ENCODE measurements at places on chromosomes 6 and 20. TPM values are rescaled to one million over a fixed set of nuclear protein-coding genes. Genes with fewer than 3 reads are reported as not detected.

- H3K4me1 ChIP-seq = no peaks in the 10 kb centered on the region
- no peaks in the 10 kb centered on the region for H3K36me3 ChIP-seq
- no peak overlapping the region for H3K4me3 ChIP-seq
- H3K27ac ChIP-seq = no peak overlapping the region
- no peaks in the 10 kb centered on the region for H3K27me3 ChIP-seq
Measured at GRCh38 chr6:154284313-154284853, 72.2 kb downstream of the IPCEF1 start.

DNA sequence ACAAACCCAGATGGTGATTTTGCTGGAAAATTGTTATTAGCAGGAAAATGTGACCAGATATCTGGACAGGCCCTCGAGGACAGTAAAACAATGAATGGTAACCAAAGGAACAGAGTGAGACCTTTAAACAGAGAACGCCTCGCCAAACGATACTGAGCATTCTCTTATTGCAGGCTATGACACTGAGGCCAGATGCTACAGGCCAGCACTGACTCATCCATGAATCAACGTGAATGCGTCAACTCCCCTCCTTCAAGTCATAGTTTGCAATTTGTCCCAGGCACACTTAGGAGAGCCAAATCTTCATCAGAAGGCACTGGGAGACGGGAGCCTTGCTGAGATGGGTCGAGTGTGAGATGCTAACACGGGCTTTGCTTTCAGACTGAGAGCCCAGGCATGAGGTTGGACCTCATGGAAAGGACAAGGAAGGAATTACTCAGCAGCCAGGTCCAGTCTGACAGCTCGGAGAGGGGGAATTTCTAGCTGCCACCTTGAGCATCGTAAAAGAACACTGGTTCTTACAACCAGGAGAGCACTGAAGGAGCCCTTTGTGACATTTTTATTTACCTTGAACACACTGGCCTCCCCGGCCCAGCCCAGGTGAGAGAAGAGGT is 60.7 kb downstream of the BMP7 start:
- H3K27me3 ChIP-seq = no peaks in the 10 kb centered on the region
- H3K4me3 ChIP-seq = no peak overlapping the region
- H3K36me3 ChIP-seq = no peaks in the 10 kb centered on the region
- DNase-seq = no peak
- H3K27ac ChIP-seq = no peak overlapping the region
- H3K4me1 ChIP-seq = peaks cover 6% of the 10 kb centered on the region

ARMH2 gene
- not detected for total RNA-seq

DNA sequence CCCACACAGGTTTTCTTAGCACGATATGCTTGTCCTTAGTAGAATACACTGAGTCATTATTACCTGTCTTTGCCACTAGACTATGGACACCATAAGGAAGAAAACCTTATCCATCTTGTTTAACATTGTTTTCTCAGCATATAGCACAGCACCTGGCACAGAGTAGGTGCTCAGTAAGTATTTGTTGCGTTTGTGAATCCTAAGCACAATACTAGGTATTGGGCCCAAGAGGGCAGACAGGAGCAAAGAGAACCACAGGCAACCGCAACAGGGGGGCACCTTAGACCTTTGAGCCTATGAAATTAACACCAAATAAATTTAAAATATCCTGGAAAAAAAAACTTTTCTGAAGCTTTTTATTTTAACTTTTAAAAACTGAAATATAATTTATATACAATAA is 3.7 kb upstream of the NCOA6 start:
- no peaks in the 10 kb centered on the region for H3K36me3 ChIP-seq
- H3K27me3 ChIP-seq = no peaks in the 10 kb centered on the region
- H3K4me1 ChIP-seq = no peaks in the 10 kb centered on the region
- H3K27ac ChIP-seq = no peak overlapping the region

CYP21A2 gene
- 0.22 TPM for total RNA-seq

AGPAT4 gene
- total RNA-seq = 23.8 TPM

CLPSL1 gene
- not detected for total RNA-seq

TMEM200A gene
- total RNA-seq = 12.9 TPM

DNA sequence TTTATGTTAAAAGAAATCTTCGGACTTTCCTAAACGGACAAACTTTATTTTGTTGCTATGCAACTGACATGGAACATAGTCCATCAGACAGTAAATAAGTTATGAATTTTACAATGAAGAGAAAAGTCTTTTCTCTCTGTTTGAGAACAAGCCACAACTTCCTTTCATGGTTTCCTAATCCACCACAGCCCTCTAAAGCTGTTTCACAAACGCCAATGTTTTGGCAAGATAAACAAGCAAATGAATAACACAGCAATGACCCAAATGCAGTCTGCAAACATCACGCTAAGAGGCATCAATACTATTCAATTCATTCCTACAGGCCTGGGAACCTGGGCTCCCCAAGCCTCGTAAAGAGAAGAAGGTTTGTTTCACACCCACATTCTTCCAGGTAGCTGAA is 60.4 kb downstream of the HAO1 start:
- no peak for DNase-seq
- no peaks in the 10 kb centered on the region for H3K4me1 ChIP-seq
- no peaks in the 10 kb centered on the region for H3K36me3 ChIP-seq
- no peak overlapping the region for H3K27ac ChIP-seq
- no peak overlapping the region for H3K4me3 ChIP-seq
- H3K27me3 ChIP-seq = no peaks in the 10 kb centered on the region

TP53RK gene
- total RNA-seq = 16.3 TPM

GRCh38 chr6:125445054-125445453 is 143.3 kb upstream of the HDDC2 start:
- no peaks in the 10 kb centered on the region for H3K36me3 ChIP-seq
- no peak overlapping the region for H3K27ac ChIP-seq
- no peaks in the 10 kb centered on the region for H3K27me3 ChIP-seq
- DNase-seq = no peak
- H3K4me3 ChIP-seq = no peak overlapping the region

DNA sequence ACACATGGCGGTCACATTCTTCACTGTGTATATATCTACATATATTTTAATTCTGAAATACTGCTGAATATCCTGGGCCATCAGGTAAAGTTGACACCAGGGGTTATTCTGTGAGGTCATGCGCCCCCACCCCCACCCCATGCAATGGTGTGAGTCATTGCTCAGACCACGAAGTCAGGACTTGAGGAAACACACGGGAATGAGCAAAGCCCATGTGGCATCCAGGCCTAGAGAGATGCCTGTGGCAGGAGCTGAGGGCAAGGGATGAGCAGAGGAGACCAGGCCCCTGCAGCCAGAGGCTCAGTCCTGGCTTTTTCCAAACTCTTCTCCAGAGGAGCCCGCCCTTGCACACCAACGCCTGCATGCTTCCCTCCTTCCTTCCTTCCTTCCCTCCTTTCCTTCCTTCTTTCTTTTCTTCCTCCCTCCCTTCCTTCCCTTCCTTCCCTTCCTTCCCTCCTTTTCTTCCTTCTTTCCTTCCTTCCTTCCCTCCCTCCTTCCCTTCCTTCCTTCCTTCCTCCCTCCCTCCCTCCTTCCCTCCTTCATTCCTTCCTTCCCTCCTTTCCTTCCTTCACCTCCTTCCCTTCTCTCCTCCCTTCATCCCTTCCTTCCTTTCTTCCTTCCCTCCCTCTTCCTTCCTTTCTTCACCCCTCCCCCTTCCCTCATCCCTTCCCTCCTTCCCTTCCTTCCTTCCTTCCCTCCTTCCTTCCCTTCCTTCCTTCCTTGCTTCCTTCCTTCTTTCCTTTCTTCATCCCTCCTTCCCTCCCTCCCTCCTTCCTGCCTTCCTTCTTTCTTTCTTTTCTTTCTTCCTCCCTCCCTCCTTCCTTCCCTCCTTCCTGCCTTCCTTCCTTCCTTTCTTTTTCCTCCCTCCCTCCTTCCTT is 72.0 kb upstream of the INSM1 start:
- H3K4me3 ChIP-seq = no peak overlapping the region
- H3K36me3 ChIP-seq = no peaks in the 10 kb centered on the region

DNA sequence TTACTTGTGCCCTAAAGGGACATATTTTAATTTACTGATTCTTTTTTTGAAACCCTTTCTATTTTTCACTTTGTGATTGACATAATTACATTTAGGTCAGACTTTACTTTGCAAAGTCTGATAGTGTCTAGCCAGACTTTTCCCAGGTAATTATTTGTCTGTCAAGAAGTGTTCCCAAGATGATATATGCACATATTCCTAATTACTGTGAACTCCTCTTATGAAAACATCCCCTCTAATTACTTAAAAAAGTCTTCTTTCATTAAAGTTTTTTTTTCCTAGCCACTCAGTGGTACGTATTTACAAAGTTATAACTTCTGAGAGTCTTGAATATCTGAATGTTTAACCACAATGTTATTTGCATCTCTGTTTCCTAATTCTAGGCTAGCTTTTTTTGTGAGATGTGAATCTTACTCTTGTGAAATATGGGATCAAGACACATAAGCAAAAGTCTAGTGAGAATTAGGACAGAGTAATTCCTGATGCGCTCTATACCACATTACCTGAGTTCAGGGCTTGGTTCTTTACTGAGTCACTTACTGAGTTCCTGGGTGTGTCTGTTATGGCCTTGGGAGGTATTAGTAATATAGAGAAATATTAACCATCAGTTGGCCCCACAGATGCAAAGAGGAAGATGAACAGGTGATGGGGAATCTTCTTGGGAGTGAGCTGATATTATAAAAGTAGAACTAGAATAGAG is 27.9 kb downstream of the FAM83B start:
- no peaks in the 10 kb centered on the region for H3K27me3 ChIP-seq
- H3K4me3 ChIP-seq = no peak overlapping the region
- no peak overlapping the region for H3K27ac ChIP-seq
- DNase-seq = no peak
- H3K4me1 ChIP-seq = no peaks in the 10 kb centered on the region
- H3K36me3 ChIP-seq = no peaks in the 10 kb centered on the region

ACOT13 gene
- total RNA-seq = 40.6 TPM

PTPN1 gene
- total RNA-seq = 32.1 TPM

- H3K27me3 ChIP-seq = no peaks in the 10 kb centered on the region
- DNase-seq = no peak
- no peaks in the 10 kb centered on the region for H3K36me3 ChIP-seq
- H3K27ac ChIP-seq = no peak overlapping the region
- peaks cover 53% of the 10 kb centered on the region for H3K4me1 ChIP-seq
Measured at GRCh38 chr6:15382089-15382488, 136.2 kb downstream of the JARID2 start.

SAPCD1 gene
- total RNA-seq = 5.9 TPM

- peaks cover 29% of the 10 kb centered on the region for H3K4me1 ChIP-seq
Measured at GRCh38 chr6:100446115-100447080, 18.3 kb downstream of the SIM1 start.

- H3K4me1 ChIP-seq = no peaks in the 10 kb centered on the region
- H3K36me3 ChIP-seq = no peaks in the 10 kb centered on the region
- H3K27me3 ChIP-seq = no peaks in the 10 kb centered on the region
Measured at GRCh38 chr6:131844243-131844841, 36.5 kb downstream of the ENPP1 start.

OR2J1 gene
- not detected for total RNA-seq

DNA sequence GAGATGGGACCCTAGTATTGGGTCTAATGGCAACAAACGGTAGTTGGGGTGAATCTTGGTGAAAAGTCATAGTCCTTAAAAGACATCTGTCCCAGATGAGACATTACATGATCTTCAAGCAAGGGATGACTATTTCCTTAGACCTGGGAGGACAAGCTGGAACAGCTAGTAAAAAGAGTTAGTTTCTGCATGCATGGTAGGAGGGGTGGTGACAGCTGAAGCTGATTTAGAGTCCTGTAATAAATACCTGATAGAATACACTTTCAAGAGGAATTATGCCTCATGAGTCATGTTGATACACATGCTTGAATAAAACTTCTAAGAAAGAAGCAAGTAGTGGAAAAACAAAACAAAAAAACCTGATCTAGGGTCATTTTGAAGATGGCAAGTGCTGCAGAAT is 247.4 kb downstream of the CD109 start:
- no peaks in the 10 kb centered on the region for H3K4me1 ChIP-seq
- no peak for DNase-seq
- H3K36me3 ChIP-seq = no peaks in the 10 kb centered on the region
- no peak overlapping the region for H3K27ac ChIP-seq

- no peak overlapping the region for H3K27ac ChIP-seq
- no peak overlapping the region for H3K4me3 ChIP-seq
- no peak for DNase-seq
- H3K4me1 ChIP-seq = no peaks in the 10 kb centered on the region
- H3K36me3 ChIP-seq = no peaks in the 10 kb centered on the region
- no peaks in the 10 kb centered on the region for H3K27me3 ChIP-seq
Measured at GRCh38 chr20:4443016-4443415, 278.7 kb upstream of the PRND start.

Measured in H1 (cell line).